T-cell (primary cell): ENCODE measurements at places on chromosomes 13 and 19. TPM values are rescaled to one million over a fixed set of nuclear protein-coding genes. Genes with fewer than 3 reads are reported as not detected.
A peak's percentile ranks its signal among the peaks of the same experiment; 100 is the strongest.

- H3K27ac ChIP-seq: no peak overlapping the region
- H3K4me3 ChIP-seq: peak overlapping the region; percentile 58
- no peaks in the 10 kb centered on the region for H3K36me3 ChIP-seq
- H3K27me3 ChIP-seq: no peaks in the 10 kb centered on the region
- no peak for DNase-seq
- H3K4me1 ChIP-seq: peaks cover 13% of the 10 kb centered on the region
Observed at GRCh38 chr19:57803594-57804325, 11.0 kb downstream of the ZNF552 start.

DNA sequence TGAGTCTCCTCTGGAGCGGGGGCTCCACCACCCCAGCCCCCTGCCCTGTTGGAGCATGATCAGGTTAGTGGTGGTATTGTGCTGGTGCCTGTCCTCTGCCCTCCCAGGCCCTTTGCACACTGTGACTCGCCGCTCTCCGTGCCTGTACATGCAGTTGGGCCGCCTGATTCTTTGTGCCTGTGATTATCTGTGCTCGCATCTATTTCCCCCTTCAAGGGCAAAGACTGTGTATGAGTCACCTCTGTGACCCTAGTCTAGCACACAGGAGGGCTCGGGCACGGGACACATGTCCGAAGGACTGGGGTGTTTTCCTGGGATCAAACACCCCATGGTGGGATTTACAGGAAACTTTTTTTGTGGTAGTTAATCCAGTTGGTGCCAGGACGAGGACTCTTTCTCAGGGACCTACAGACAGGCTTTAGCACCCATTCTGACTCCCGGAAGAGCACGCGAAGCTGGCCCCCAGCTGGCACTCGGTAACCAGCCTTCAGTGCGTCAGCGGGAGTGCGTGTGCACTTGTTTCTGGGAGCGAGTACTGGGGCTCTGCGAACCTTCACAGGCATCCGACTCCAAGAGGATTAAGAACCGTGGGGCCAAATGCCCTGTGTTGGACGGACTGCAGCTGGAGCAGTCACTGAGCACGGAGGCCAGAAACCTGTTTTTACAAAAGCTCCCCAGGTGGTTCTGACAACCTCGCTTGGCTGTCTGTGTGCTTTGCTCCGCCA, 6.7 kb downstream of the PPP1R37 start:
- no peak overlapping the region for H3K27ac ChIP-seq
- H3K4me1 ChIP-seq: peaks cover 34% of the 10 kb centered on the region
- no peak overlapping the region for H3K4me3 ChIP-seq

DNA sequence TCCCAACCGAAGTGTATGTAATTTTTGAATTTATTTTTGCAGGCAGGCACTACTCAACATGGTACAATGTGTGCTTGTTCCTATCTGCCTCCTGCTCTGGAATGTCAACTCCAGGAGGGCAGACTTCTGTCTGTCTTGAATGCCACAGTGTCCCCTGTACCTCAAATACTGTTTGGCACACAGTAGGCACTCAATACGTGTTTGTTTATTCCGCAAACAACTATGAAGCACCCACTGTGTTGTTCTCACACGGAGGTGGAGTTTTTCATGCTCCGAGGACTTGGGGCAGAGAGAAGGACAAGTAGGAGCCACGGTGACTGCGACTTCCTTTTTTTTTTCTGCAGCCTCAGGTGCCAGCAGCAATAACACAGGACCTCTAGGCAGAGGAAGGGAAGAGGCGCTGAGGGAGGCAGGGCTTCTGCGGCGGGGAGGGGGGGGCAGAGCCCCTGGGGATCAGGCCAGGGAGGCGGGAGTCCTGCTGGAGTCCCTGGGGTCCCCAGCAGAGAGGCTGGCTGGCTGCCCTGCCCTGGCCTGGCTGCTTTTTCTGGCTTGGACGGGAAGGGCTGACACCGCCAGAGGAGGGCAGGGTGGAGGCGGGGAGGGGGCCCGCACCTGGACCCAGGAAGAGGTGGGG, 29.3 kb upstream of the TNFAIP8L1 start:
- no peaks in the 10 kb centered on the region for H3K4me1 ChIP-seq
- H3K27ac ChIP-seq: no peak overlapping the region
- H3K4me3 ChIP-seq: no peak overlapping the region

DNA sequence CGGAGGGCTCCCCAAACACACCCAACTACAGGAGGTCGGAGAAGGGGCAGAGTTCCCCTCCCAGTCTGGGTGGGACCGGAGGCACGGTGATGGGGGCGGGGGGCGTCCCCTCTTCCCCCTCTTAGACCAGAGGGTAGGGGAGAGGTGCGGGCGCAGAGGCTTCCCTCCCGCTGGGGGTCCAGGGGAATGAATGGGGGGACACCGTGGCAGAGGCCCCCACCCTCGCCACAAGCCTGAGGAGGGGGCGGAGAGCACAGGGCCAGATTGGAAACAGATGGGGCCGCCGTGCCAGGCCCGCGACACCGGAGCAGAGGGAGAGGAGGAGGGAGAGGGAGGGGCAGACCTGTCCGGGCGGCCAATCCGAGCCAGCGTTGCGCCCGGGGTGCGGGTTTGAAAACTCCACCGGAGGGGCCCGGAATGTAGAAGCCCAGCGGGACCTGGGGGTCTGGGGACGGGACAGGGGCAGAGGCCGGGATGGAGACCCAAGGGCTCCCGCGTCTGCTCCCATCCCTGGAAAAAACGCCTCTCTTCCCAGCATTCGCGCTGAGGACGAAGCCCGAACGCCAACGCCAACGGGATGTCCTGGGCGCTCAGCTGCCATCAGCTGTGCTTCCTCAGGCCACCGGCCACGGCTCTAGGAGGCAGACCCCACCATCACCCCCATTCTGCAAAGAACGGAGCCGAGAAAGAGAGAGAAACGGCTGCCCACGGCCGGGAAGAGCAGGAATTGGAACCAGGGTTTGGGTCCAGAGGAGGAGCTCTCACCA, 46.8 kb downstream of the PTPRS start:
- no peak for DNase-seq
- H3K27me3 ChIP-seq: no peaks in the 10 kb centered on the region
- no peak overlapping the region for H3K27ac ChIP-seq
- no peaks in the 10 kb centered on the region for H3K36me3 ChIP-seq
- peak overlapping the region; percentile 36 for H3K4me3 ChIP-seq

DNA sequence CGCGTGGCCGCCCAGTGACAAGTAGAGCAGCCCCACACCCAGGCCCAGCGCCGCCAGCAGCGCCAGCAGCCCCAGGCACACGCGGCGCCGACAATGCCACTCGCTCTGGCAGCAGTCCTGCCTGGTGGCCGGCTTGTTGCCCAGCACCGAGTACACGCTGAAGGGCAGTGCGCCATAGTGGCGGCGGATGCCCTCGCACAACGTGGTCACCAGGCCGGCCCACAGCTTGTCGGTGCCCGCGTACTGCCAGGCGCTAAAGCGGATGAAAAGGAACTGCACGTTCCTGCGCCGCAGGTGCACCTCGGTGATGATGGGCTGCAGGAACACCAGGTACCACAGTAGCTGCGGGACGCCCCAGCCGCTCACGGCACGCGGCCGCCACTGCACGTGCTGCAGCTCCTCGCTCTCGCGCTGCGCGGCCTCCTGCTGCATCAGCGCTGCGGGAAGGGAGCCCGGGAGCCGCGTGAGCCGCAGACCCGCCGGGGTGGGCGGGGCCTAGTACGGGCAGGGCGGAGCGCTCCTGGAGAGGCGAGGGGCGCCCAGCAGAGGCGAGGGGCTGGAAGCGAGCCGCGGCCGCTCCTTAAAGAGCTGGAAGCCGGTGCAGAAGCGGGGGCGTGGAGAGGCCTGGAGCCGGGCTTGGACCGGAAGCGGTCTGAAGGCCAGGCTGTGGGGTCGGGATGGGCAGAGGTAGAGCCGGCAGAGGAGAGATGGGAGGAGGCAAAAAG, 7.3 kb downstream of the NKPD1 start:
- H3K36me3 ChIP-seq: no peaks in the 10 kb centered on the region
- H3K4me3 ChIP-seq: peak overlapping the region; percentile 41
- DNase-seq: peak; percentile 38
- H3K27ac ChIP-seq: no peak overlapping the region

GRCh38 chr19:56973713-56974555, 133.4 kb upstream of the PEG3 start:
- DNase-seq: no peak
- H3K27ac ChIP-seq: no peak overlapping the region
- H3K36me3 ChIP-seq: no peaks in the 10 kb centered on the region

GRCh38 chr19:34320277-34320676, 44.7 kb upstream of the GPI start:
- no peak overlapping the region for H3K4me3 ChIP-seq
- no peak for DNase-seq
- peaks cover 35% of the 10 kb centered on the region for H3K36me3 ChIP-seq
- no peak overlapping the region for H3K27ac ChIP-seq
- no peaks in the 10 kb centered on the region for H3K27me3 ChIP-seq

- peaks cover 39% of the 10 kb centered on the region for H3K4me1 ChIP-seq
- no peaks in the 10 kb centered on the region for H3K27me3 ChIP-seq
- no peak overlapping the region for H3K27ac ChIP-seq
Observed at GRCh38 chr19:570251-570686, 2.1 kb upstream of the BSG start.

The PCSK4 gene
- total RNA-seq: 9.8 TPM

The PDX1 gene
- total RNA-seq: not detected

The KIR3DL2 gene
- total RNA-seq: 0.95 TPM
